ENCODE measurements at places on chromosomes 12 and 14.

DNA sequence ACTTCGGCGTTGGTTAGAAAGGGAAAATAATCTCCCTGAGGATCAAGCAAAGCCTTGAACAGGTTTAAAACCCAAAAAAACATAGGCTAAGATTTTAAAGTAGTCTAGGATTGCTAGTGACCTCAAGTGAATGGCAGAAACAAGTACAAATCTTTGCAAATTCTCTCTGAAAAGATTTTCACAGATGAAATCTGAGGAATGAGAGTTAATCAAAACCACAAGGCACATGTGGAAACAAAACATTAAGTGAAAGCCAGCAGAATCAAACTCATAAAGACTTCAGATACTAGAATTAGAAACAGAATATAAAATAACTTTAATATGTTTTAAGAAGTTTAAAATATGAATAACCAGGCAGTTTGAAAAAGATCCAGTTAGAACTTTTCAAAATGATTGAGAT, 52.2 kb upstream of the CFL2 start:
- no peak for DNase-seq

GRCh38 chr12:30529489-30530269, 166.0 kb downstream of the IPO8 start:
- no peak for DNase-seq

- no peak for DNase-seq
Observed at GRCh38 chr14:97298331-97298730, 501.1 kb downstream of the VRK1 start.

DNA sequence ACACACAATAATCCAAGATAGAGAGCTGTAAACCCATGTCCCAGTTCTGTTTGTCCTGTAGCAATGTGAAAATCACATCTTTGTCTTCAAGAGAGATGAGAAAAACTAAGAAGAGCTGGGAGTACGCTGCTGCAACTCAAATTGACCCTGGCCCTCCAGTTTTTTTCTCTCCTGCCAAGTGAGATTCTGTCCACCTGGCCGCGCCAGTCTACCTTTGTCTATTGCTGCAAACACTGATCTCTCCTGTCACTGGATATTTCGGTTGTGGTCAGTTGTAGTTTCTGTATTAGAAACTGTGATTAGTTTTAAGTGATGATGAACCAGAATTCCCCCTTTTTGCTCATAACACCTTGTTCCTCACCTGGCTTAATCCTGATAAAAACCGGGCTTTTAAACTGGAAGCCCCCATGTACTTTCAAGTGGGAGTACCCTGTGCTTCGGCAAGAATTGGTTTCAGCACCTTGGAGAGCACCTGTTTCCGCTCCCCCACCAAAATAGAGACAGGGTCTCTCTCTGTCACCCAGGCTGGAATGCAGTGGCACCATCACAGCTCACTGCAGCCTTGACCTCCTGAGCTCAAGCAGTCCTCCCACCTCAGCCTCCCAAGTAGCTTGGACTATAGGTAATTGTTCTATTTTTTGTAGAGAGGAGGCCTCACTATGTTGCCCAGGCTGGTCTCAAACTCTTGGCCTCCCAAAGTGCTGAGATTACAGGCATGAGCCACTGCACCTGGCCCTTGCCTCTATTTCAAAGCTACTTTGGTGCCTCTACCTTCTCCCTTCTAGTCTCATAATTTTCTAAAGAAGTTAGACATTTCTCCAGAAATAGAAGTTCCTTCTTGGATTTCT, 156.8 kb downstream of the PHETA1 start:
- no peak for DNase-seq

GRCh38 chr12:32483499-32483898, 84.1 kb downstream of the FGD4 start:
- DNase-seq: no peak

GRCh38 chr12:50246873-50247612, 36.3 kb downstream of the LIMA1 start:
- DNase-seq: no peak

GRCh38 chr12:27709932-27710591, 570 bp upstream of the MRPS35 start:
- DNase-seq: no peak

GRCh38 chr14:105258846-105259245, 10.5 kb downstream of the BTBD6 start:
- no peak for DNase-seq

DNA sequence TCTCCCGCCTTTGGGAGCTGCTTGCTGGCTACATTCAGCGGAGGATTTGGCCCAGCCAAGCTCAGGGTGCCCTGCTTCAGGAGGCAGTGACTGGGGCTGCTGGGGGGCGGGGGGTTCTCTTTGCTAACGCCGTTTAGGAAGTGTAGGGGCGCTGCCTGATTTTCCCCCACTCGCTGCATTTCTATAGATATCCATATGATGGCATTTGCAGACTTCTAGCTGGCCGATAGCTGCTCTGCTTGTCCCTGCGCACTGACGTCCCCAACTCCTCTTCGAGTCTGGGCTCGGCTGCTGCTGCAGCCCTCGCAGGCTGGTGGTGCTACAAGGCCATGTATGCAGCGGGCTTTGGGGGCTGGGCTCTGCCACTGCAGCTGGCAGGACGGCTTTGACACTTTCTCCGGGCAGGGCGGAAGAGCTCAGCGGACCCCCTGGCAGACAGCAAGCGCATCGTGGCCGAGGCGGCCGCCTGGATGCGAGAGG, 3.1 kb downstream of the LRFN5 start:
- no peak for DNase-seq

GRCh38 chr12:119020406-119021360, 39.3 kb downstream of the SRRM4 start:
- DNase-seq: no peak

- no peak for DNase-seq
Observed at GRCh38 chr12:102918840-102919239, 1.8 kb upstream of the PAH start.

DNA sequence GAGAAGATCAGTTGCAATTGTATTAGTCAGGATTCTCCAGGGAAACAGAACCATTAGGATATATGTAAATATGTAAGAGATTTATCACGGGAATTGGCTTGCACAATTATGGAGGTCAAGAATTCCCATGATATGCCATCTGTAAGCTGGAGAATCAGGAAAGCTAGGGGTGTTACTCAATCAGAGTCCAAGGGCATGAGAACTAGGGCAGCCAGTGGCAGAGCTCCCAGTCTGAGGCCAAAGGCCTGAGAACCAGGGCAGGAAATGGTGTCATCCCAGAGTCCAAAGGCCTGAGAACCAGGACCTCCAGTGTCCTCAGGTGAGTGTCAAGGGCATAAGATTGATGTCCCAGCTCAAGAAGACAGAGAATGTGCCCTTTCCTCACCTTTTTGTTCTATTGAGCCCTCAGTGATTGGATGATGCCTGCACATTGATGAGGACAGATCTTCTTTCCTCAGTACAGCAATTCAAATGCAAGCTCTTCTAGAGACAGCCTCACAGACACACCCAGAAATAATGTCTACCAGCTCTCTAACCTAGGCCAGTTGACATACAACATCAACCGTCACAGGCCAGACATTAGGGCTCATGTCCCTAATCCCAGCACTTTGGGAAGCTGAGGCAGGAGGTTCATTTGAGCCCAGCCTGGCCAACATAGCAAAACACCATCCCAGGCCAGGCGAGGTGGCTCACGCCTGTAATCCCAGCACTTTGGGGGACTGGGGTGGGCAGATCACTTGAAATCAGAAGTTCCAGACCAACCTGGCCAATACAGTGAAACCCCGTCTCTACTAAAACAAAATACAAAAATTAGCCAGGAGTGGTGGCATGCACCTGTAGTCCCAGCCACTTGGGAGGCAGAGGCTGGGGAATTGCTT, 34.9 kb upstream of the ZNF740 start:
- DNase-seq: no peak

- DNase-seq: no peak
Observed at GRCh38 chr12:117733549-117733805, 235.3 kb downstream of the KSR2 start.

DNA sequence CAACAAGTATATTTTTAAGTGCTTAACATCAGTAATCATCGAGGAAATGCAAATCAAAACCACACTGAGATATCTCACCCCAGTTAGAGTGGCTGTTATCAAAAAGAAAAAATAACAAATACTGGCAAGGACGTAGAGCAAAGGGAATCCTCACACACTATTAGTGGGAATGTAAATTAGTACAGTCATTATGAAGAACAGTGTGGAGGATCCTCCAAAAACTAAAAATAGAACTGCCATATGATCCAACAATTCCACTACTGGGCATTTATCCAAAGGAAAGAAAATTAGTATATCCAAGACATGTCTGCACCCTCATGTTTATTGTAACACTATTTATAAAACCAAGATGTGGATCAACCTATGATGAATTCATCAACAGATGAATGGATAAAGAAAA, 149.0 kb upstream of the PWP1 start:
- no peak for DNase-seq
